Activated naive CD4-positive, alpha-beta T cell (primary cell): ENCODE measurements at places on chromosomes 1 and 21.

DNA sequence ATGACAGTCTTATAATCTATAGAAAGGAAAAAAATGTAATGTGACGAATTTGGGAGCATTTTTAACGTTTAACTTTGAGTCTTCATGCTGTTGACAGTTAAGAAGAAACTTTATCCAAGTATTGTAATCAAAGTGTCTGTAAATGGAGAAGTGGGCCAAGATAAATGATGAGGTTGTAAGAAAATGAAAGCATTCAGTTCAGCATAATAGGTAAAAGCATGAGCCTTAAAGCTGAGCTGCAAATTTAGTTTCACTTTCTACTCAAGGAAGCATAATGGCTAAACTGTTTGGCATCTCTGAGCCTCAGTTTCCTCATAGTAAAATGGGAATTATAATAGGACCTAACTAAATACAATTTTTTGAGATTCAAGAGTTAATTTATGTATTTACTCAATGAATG lies 1554.8 kb downstream of the KCNT2 start:
- no peak for DNase-seq

DNA sequence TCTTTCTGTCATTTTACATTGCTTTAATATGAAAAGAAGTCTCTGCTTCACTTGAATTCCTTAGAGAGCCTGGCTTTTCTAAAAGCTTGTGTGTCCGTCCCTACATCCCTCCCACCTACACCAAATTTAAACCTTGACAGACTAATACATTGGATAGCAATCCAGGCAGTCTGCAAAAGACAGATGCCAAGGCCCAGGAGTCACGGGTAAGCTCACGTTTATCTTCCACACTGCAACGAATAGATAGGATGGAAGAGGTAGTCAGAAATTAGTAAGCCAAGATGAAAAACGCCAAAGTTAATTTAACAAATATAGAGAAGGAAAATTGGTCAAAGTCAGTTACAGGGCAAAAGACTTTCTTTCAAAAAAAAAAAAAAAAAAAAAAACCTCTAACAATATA lies 338.1 kb downstream of the SMYD3 start:
- DNase-seq, result no peak

GRCh38 chr1:110674337-110675059 lies at the start of gene KCNA3:
KCNA3 (minus strand) TSS chr1:110674940; CDS start chr1:110674809, 131 bp downstream.
- peak; percentile 20 for DNase-seq

DNA sequence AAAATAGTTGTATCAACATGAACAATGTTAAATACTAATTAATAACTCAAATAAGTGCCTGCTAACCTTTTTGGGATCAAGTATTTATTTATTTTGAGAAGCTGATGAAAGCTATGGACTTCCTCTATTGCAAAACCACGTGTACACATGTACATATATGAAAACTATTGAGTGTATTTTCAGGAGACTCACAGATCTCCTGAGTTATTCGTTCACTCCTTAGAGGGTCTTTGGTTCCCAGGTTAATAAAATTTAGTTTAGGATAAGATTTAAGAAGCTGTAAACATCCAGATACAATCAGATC lies 130.5 kb downstream of the DISC1 start:
- DNase-seq, result no peak

DNA sequence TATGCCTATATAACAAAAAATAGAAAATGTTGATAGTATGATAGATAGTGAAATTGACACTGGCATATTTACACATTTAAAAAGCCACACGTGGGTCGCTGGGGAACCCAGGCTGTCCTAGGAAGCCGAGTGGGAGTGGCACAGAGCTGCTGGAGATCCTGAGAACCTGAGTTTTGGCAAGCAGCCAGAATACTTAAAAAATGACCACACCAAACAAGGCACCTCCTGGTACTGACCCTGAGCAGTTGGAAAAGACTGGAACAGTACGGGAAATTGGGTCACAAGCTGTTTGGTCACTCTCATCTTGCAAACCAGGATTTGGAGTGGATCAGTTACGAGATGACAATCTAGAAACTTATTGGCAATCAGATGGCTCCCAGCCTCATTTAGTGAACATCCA lies 111.5 kb downstream of the ZFYVE9 start:
- no peak for DNase-seq

DNA sequence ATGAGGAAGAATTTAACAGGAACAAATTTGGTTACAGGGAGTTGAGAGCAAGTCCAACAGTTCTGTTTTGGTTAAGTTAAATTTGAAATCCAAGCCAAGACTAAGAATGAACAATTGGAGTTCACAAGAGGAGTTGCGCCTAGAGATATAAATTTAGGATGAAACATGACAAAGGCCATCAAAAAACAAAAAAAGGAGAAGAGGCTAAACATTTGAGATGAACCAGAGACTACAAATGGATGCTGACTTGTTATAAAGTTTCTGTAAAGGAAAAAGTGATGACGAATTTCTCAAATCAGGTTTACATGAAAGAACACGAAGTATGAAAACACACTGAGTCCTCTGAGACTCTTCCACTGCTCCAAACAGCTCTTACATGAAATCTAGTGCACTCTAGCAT lies 575.6 kb downstream of the SMYD3 start:
- no peak for DNase-seq

- no peak for DNase-seq
These were observed 27.3 kb upstream of the EVA1B start for GRCh38 chr1:36350659-36351226.

- no peak for DNase-seq
These were observed 235.9 kb upstream of the IRF2BP2 start for GRCh38 chr1:234845836-234846235.

- DNase-seq, result no peak
These were observed 23.6 kb upstream of the KIRREL1 start for GRCh38 chr1:157969697-157970485.

- no peak for DNase-seq
These were observed 98.2 kb downstream of the NEK7 start for GRCh38 chr1:198254948-198255347.

- no peak for DNase-seq
These were observed 8.7 kb upstream of the CADM3 start for GRCh38 chr1:159162516-159163265.

DNA sequence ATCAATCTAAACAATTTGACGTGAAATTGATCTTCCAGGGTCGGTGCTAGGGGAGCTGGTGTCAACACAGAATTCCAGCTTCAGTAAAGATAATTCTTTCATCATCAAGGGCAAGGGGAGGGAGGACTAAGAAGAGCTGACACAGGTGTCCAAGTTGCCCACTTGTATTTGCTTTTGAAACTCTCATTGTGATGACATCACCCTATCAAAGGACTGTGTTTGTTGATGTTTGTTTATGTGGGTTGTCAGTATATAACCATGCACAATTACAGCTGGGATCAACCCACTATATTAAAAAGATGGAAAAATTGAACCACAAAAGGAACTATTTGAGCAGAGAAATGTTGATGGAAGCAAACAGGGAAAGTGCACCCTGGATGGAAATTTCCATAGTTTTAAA lies 48.8 kb downstream of the ZC3H11B start:
- no peak for DNase-seq

- no peak for DNase-seq
These were observed 310.3 kb upstream of the SGIP1 start for GRCh38 chr1:66223681-66224080.

GRCh38 chr21:44532712-44533111 lies 7.3 kb downstream of the KRTAP10-1 start:
- DNase-seq, result no peak

GRCh38 chr1:240695416-240695815 lies 83.5 kb upstream of the GREM2 start:
- no peak for DNase-seq

- no peak for DNase-seq
These were observed 57.5 kb downstream of the GLIS1 start for GRCh38 chr1:53681351-53681976.

DNA sequence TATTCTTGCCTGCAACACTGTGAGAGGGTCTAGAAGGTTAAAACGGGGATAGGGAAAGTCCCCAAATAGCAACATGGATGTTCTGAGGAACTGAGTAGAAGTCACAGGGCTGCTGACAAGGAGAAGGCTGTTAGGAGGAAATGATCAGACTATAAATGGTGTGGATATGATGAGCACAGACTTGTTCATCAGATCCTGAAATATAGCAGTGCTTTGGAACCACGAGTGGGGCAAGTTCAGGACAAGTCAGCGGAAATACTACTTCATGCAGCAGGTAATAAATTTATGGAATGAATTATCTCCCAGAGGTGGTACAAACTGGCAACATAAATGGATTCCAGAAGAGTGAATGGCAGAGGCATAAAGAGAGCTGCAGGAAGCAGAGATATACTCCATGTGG lies 3.2 kb upstream of the KIAA0040 start:
- DNase-seq, result no peak

DNA sequence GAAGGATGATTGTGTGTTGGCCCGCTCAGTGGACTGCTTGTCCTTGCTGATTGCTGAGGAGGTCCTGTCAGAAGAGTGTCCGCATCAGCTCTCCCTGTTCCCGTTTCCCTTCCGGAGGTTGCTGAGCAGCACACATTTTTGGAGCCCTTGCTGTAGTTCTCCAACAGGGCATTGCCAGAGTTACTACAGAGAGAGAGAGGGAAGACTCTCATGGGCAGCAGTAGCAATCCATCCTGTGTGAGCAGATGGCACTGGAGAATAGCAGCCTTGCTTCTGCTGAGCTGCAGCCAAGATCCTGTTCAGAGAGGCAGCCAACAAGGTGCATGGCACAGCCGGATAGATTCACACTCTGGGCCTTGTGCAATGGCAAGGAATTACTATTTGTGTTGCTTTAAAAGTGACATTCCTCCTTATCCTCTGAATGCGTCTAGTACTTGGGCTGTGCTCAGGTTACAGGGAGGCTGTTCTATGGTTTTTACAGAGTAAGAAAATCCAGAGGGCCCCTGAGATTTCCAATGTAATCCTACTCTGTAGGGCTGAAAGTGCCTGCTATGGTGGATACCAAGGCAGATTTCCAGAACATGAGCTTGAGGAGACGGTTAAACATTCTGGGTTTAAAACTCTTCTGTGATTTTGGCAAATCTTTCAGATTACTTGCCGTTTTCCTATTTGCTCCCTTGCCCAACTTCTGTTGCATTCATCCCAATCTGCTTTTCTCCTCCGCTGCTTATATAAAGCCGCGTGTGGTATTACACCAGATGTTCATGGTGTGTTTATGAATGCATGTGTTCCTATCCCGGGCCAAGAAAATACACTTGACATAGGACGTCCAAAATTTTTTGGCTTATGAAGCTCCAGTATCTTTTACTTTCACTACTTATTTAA lies 27.4 kb downstream of the AK4 start:
- DNase-seq, result no peak

GRCh38 chr1:44266400-44267344 lies 53.4 kb downstream of the DMAP1 start:
- DNase-seq, result no peak

DNA sequence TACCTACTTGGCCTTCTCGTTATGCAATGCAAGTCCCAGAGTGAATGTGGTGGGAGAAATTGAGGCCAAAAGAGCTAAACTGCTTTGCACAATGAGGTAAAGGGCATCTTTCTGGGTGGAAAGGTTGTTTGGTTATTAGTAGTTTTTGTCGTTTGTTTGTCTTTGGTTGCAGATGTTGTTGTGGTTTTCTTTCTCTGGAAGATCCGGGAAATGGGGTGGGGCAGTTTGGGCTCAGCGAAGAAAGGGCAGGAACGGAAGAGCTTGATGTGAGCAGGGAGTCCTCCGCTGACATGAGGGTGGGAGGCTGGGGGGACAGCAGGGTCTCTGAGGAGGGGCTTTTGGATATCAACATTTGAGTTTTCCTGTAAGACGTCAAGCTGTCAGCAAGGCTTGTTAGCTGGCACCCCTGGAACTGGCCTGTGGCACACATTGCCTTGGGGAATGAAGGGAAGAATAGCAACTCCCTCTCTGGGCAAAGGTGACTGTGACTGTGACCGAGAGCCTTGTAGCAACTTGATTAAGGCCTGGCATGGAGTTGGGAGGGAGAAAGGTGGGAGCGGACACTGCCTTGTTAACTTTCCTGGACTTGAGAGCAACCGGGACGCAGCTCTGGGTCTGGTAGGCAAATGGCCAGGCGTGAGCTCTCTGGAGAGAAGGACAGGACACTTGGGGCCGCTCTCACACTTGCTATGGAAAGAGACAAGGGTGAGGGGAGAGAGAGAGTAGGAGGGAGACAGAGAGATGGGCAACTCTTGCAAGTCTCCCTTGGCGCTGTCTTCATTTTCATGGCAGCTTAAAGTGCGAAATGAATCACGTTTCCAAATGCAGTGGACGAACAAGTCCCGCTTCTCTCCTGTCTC lies 15.4 kb upstream of the OPRD1 start:
- no peak for DNase-seq

- peak; percentile 70 for DNase-seq
These were observed 3.2 kb downstream of the GPR3 start for GRCh38 chr1:27395441-27396195.

- no peak for DNase-seq
These were observed 1.7 kb upstream of the SCAF4 start for GRCh38 chr21:31733551-31734149.

DNA sequence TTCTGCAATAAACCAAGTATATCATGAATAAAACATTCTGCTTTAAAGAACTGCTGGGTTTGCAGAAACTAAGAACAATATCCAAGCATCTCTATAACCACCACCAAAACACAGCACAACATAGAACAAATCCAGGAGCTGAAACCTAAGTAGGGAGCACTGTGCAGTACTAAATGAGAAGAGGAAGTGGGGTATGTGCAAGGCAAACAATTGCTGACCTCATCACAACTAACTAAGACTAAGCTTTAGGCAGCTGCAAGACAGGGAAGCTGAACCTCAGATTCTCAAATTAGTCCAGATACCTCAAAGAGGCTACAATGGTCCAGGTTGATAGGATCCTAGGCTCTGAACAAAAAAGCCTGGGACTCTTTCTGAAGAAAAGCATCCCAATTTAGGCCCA lies 172.6 kb downstream of the SLC44A5 start:
- no peak for DNase-seq

- no peak for DNase-seq
These were observed 3.6 kb downstream of the H6PD start for GRCh38 chr1:9238134-9238533.

DNA sequence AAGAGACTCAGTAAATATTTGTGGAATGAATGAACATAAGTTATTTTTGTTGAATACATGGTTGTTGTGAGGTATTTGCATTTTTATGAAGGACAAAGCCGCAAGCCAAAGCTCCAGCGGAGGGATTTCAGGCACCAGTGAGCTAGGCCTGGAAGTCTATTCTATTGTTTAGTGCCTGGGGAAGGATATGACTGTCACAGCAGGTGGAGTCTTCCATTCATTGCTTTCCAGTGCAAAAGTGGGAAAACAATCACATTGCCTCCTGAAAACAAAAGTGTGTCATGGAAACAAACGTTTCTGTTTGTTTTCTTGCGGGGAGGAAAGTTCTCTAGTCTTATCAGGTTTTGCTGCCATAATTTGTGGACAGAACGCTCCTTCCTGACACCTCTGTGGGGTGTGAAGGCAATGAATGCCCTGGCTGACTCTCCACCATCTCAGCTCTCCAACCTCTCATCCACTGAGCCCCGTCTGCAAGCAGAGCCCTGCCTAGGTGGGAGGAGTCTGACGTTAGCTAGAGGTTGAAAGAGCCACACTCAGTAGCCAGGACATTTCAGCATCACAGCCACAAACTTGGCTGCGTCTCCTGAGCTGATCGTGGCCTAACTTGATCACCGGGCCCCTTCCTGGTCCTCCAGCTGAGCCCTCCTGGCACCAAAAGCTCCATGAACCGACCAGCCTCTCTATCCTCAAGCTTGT lies 739.1 kb downstream of the MATN1 start:
- no peak for DNase-seq
